ENCODE measurements at places on chromosomes 7 and 10. TPM values are rescaled to one million over a fixed set of nuclear protein-coding genes. Genes with fewer than 3 reads are reported as not detected.

DNA sequence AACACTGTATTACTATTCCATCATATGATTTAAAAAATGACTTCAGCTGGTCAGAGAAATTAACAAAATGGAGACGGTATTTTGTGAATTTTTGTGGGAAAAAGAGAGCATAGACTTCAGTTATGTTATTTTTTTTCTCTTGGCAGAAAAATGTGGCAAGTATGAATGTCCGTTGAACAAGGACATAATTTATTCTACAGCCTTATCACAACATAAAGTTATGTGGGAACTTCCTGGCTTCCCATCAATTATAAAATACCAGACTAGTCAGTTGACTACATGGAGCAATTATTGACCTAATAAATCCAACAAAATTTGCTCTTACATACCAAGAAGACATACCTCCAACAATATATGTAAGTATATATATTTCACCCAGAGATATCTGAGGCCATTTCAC, 88.6 kb upstream of the PPP1R3A start:
- no peak for DNase-seq

DNA sequence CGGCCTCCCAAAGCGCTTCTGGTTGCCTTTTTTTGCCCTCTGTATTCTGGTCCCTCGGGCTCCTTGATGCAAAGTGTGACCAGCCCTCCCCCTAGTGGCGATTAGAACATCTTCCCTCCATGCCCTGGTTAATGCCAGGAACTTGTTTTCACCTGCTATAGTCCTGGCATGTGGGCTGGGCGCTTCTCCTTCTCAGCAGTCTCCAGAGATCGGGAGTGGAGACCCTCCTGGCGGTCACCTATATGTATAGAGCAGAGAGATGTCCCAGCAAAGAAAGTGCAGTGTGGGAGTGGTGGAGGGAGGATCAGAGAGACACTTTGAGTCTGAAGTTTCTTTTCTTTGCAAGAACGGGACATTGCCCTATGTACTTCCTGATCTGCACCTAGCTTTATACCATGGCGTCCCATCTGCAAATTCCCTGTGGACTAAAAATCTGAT, 264.1 kb downstream of the OTUD1 start:
- peak; percentile 3 for DNase-seq

DNA sequence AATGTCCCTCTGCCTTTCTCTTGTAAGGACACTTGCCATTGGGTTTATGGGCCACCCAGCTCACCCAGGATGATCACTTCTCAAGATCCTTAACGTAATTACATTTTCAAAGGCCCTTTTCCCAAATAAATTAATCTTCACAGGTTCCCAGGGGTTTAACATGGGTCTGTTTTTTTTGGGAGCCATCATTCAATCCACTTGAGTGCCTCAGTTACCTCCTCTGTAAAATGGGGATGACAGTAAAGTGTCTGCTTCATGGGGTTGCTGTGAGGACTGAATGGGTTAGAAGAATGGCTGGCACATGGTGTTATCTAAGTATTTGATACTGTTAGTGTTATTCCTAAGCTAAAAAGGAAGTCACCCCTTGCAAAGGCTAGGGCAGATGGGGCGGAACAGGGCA, 7.4 kb downstream of the C10orf105 start:
- no peak for DNase-seq

DNA sequence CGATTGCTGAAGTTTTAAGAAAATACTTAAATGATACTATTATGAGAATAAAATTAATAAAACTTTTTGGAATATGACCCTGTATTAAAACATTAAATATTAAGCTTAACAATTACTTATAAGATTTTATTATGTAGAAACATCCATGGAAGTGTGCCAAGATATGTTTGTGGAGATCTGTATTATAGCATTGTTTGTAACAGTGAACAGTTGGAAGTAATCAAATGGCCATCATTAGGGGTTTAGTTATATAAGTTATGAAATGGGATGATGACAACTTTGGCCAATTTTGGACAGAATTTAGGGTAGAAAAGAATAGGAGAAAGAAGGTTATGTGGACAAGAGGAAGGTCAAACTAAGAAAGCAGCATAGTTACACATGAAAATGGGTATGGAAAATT, 88.0 kb downstream of the AKAP9 start:
- DNase-seq, result no peak

DNA sequence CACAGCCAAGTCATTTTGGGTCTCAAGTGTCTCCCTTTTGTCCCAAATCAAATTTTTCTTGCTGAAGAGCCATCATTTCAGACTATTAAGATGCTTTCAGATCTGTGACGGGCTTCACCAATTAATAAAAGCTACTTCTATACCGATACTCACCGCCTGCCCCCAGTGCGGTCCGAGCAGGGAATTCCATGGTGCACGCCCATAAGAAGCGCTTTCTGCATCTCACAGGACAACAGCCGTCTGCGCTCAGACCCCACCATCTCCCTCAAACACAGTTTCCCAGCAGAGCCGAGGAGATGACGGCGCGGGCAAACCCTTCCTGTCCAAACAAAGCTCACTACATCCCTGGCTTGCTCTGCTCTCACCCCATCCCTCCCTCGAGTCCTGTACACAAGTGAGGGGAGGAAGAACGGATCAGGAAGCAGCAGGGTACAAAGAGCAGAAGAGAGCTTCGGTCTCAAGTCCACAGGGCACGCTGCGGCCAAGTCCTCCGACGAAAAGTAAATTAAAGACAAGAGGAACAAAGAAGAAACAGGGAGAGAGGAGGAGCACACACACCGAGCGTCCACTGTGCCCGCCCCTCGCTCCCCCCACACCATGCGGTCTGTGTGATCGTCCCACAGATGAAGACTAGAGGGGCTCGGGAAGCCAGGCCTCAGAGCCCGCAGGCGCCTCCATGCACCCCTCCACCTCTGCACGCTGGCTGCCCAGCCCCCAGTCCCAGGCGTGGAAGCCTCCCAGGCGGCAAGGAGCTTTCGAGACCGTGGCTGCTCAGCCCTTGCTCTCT, 121.9 kb downstream of the MAD1L1 start:
- no peak for DNase-seq

- no peak for DNase-seq
Measured at GRCh38 chr7:106423821-106424475, 139.2 kb upstream of the NAMPT start.

GRCh38 chr7:95730493-95731280, 41.7 kb upstream of the DYNC1I1 start:
- no peak for DNase-seq

GRCh38 chr7:69283421-69283820, 314.9 kb upstream of the AUTS2 start:
- DNase-seq, result no peak

DNA sequence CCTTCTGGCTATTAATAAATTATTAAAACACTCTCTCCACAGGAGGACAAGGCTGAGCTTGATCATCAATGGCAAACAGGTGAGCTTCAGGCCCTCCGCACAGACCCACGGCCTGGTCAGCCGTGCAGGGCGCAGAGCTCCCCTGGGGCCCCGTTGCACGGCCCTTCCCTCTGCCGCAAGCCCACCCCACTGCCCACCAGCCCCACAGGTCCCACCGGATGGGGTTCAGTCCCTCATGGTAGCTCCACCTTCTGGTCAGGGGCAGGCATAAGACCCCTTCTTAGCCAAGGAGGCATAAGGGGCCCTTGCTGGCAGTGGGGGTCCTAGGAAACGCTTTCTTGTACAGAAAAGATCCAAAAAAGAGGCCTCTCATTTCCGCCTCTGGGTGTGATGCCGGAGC, 84.6 kb downstream of the MAD1L1 start:
- DNase-seq, result no peak

The LRRD1 gene
- total RNA-seq, result 0.24 TPM

The HMX2 gene
- total RNA-seq, result not detected
